ENCODE measurements at places on chromosomes 5 and 9. TPM values are rescaled to one million over a fixed set of nuclear protein-coding genes. Genes with fewer than 3 reads are reported as not detected.

DNA sequence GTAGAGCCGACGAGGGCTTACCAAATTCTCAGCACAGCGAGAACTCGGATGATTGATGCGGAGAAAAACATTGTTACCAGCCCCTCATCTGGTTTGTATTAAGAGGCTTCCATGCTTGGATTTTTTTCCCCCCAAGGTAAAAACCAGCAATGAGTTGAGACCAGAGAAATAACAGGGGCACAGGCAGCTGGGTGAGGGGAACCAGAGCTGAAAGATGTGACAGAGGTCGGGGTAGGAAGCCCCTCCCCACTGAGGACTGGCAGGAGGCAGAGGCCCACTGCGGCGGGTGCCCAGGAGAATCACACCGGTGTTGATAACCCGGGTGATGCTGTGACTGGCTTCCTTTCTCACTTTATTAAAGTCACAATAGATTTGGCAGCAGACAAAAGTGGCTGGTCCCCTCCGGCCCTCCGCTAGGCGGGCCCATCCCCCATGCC is 116.5 kb upstream of the PHYKPL start:
- no peak overlapping the region for H3K4me3 ChIP-seq
- peaks cover 20% of the 10 kb centered on the region for H3K27me3 ChIP-seq
- H3K27ac ChIP-seq, result no peak overlapping the region
- DNase-seq, result no peak
- H3K4me1 ChIP-seq, result peaks cover 4% of the 10 kb centered on the region
- H3K36me3 ChIP-seq, result no peaks in the 10 kb centered on the region

DNA sequence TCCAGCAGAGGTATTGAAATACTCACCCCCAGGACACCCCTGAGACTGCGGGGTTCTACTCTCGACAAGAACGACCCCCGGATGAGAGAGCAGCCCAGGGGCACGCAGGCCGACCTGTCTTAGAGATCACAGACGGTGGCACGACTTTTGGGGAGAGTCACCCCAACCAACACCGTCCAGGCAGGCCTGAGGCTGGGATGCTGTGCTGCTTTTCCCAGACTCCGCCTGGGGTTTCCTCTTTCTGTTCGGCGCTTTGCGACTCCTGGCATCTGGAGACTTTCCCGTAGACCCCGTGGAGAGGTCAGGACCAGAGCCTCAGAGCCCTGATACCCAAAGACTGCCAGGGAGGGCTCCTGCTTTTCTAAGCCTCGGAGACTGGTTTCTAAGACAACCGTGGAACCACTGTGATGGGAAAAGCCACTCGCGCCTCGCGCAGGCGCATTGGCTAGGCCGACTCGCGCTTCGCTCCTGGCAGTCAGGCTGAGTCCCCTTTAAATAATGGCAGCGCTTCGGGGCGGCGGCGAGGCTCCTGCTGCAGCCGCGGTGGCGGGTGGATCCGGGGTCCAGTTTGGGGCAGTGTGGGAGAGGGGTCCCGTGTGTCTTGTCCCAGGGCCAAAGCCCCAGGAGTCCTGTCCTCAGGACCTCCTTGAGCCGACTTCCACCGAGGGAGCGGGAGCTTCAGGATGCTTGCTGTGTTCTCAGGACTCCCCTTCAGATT is 484.0 kb downstream of the SPATA31A7 start:
- H3K27ac ChIP-seq, result no peak overlapping the region
- DNase-seq, result no peak
- H3K4me1 ChIP-seq, result no peaks in the 10 kb centered on the region
- H3K27me3 ChIP-seq, result no peaks in the 10 kb centered on the region
- H3K4me3 ChIP-seq, result no peak overlapping the region

The OTULINL gene
- total RNA-seq, result 0.13 TPM

The TXNDC8 gene
- total RNA-seq, result not detected

The GHR gene
- total RNA-seq, result not detected

The PCDHGB1 gene
- 0.29 TPM for total RNA-seq

GRCh38 chr5:143494595-143494994 is 91.1 kb upstream of the NR3C1 start:
- H3K27me3 ChIP-seq, result no peaks in the 10 kb centered on the region
- H3K4me3 ChIP-seq, result no peak overlapping the region
- H3K27ac ChIP-seq, result no peak overlapping the region
- H3K4me1 ChIP-seq, result no peaks in the 10 kb centered on the region
- DNase-seq, result no peak

DNA sequence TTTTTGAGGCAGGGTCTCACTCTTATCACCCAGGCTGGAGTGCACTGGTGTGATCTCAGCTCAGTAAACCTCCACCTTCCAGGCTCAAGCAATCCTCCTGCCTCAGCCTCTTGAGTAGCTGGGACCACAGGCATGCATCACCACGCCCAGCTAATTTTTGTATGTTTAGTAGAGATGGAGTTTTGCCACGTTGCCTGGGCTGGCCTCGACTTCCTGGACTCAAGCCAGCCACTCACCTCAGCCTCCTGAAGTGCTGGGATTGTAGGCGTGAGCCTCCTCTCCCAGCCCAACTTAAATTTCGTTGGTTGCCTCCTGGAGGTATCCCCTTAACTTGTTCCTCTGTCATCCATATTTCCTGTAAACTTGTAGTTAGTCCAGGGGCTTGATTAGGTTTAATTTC is 47.2 kb downstream of the RAB24 start:
- H3K4me3 ChIP-seq, result no peak overlapping the region
- H3K36me3 ChIP-seq, result peaks cover 84% of the 10 kb centered on the region
- no peaks in the 10 kb centered on the region for H3K4me1 ChIP-seq
- H3K27ac ChIP-seq, result no peak overlapping the region
- no peaks in the 10 kb centered on the region for H3K27me3 ChIP-seq

DNA sequence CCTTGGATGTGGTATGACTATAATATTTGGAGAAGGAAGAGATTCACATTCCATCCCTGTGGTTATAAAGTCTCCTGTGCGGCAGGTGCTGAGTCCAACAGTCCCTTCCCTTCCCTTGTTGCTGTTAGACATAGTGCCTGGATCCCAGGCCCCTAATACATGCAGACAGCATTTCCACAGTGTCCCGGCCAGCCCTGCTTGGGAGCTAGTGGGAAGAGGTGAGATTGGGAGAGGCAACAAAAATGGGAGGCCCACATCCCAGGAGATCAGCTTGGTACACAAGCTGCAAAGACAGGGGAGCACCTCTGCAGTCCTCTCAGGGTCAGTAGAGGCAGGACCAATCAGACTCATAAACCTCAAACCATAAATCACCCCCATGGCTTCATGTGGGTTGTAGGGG is 3.3 kb upstream of the NEURL1B start:
- no peak overlapping the region for H3K27ac ChIP-seq
- peaks cover 15% of the 10 kb centered on the region for H3K4me1 ChIP-seq
- no peak for DNase-seq
- no peak overlapping the region for H3K4me3 ChIP-seq
- no peaks in the 10 kb centered on the region for H3K36me3 ChIP-seq

- H3K4me1 ChIP-seq, result peaks cover 48% of the 10 kb centered on the region
- H3K27ac ChIP-seq, result no peak overlapping the region
- no peak for DNase-seq
These were observed 19.6 kb downstream of the SH3GLB2 start for GRCh38 chr9:129008469-129008965.

The CDX1 gene
- not detected for total RNA-seq

The NR6A1 gene
- 55.4 TPM for total RNA-seq

DNA sequence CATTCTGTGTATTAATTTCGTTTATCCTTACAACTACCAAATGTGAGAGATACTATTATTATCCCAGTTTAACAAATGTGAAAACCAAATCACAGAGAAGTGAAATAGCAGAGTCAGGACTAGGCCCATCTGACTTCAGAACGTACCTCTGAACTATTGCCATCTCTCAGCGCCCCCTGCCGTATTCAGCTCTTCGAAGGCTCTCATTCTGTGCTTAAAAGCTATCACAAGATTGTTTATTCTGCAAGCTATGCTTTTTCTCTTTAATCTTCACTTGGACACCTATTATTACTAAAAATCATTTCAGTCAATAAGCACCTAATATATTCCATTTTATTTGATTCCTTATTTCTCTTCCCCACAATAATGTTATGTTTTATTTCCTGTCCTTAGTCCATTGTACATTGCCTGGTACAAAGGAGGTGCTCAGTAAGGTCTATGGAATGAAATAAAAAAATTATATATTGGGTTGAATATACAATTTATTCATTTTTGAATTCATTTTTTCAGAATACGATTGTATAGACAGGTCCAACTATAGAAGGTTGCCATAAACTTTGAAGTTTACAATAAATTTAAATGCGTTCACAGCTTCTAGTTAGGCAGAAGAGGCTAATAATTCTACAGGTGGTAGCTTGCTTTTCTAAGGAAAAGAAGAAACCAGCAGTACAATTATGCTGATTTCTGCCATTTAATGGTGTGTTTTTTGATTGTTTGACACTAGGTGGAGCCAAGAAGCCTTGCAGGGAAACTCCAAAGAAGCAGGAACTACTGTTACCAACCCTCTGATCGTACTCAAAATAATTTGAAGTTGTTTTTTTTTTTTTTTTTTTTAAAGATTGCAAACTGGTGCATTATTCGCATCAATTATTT is 202.2 kb upstream of the DMRTA1 start:
- H3K27me3 ChIP-seq, result no peaks in the 10 kb centered on the region
- H3K4me1 ChIP-seq, result no peaks in the 10 kb centered on the region
- DNase-seq, result no peak
- no peak overlapping the region for H3K27ac ChIP-seq
- H3K36me3 ChIP-seq, result no peaks in the 10 kb centered on the region
- H3K4me3 ChIP-seq, result no peak overlapping the region

DNA sequence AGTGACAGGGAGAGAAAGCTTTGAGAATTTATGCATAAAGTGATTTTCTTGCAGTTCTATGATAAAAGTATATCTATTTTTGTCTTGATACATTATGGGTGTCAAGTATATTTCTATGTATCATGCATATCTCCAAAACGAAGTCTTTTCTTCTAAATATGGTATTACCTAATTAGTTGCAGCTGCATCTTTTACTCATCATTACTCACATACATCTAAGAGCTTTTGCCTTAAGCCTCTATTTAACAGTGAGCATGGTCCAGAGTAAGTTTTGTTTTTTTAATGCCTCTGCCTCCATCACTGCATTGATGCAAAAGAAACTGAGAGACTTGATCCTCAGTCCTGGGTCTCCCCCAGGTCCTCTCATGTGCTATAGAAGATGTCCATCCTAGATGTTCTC is 40.0 kb upstream of the SMC5 start:
- no peak overlapping the region for H3K27ac ChIP-seq
- H3K4me3 ChIP-seq, result no peak overlapping the region
- no peaks in the 10 kb centered on the region for H3K4me1 ChIP-seq
- no peaks in the 10 kb centered on the region for H3K27me3 ChIP-seq

The MELK gene
- total RNA-seq, result 36.8 TPM

- H3K27me3 ChIP-seq, result no peaks in the 10 kb centered on the region
- no peak for DNase-seq
- H3K4me3 ChIP-seq, result no peak overlapping the region
These were observed 171.2 kb upstream of the S1PR3 start for GRCh38 chr9:88820055-88820454.

Data from K562 (cell line).